ENCODE measurements at places on chromosomes 2 and 18.

DNA sequence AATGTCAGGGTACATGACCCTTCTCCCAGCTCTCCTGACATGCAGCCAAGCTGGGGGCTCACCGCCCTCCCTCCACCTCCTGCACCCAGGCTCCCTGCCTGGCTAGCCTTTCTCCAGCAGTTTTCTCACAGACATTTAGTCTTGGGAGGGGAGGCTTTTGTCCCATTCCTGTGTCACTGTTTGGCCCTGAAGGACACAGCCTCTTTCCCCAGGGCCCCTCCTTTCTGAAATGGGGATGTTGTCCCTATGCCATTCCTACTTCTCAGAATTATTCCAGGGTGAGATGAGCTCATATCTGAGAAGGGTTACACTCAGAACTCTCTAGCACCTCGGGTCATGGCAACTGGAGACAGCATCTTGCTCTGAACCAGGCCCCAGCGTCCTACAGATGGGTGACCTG is 47.3 kb upstream of the MRPL33 start:
- no peak for DNase-seq

DNA sequence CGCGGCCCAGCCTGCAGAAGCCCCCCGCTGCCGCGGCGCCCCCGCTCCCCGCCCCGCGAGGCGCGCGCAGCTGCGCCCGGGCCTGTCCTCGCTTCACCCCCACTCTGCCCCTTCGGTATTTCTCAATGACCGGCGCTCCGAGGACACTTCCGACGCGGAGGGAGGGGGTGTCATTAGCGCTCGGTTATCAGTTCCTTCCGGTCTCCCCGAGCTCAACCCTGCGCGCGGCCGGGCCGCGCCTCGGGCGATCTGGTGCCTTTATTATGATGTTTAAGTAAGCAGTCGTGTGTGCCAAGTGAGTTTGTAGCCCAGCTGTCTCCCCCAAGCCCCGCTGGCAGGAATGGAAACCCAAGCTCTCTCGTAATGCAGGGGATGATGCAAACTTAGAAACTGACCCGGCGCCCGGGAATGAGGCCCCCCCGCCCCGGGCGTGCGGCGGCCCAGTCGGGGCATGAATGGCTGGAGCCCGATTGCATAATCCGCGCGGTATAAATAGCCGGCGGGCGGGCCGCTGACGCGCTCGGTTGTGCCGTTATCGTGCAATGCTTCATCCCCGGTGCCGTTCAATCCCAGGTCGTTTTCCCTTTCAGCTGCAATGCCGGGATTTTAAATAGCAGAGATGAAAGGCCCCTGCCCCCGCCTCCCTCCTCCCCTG is 3.9 kb upstream of the SPRED2 start:
- peak; percentile 9 for DNase-seq

DNA sequence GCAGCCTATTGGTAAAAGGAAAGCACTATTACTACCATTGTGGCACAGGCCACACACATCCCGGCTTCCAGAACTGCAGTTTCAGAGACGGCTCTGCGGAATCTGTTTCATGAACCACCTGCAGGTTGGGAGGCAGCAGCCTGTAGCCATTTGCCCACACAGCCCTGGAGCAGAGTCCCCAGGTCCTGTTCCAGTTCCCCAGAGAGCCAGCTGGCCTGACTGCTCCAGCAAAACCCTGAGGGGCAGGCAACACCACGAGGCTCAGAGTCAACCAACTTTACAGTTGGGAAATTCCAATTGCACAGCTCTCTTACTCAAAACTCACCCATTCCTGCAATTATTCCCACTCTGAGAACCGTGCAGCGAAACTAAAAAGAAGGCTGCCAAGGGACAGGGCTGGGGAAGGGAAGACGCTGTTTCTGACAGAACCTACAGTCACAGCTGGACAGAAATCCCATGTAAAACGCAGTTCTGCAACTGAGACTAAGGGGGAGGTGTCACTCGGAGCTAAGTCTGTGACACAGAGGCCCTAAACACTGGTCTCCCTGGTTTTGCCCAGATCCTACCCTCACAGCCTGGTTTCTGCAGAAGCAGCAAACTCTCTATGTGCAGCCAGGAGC is 219.4 kb downstream of the TMEM163 start:
- no peak for DNase-seq

DNA sequence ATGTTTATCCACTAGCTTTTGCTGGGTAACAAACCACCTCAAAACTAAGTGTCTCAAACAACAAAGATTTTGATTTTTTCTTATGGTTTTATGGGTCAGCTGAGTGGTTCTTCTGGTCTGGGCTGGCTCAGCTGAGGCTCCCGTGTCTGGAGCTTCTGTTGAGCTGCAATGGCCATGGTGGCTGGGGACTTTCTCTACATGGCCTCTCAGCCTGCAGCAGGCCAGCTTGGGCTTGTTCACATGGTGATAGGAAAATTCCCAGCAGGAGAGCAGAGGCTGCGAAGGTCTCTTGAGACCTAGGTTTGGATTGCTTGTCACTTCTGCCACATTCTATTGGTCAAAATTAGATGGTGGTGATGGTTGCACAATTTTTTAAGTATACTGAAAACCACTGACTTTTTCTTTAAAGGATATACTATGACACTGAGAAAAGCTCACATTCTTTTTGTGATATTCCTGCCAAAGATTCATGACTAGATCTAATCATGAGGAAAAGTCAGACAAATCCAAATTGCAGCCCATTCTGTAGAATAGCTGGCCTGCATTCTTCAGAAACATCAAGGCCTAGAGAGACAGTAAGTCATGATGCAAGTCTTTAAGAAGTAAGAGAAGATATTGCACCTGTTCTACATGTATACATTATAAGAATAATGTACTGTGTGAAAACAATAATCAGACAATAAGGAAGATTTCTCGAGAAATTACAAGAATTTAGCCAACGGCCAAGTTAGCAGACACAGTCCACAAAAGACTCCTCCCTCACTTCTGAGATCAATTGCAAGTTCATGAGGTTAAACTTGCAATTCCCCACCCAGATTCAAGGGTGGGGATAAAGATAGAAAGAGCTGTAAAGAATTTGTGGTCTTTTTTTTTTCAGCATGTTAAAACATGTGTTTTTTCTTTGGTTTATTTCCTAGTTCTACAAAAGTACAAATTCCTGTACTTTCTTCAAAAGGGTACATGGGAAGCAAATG is 35.0 kb upstream of the IL1R2 start:
- DNase-seq: no peak

- DNase-seq: no peak
These were observed 335.3 kb upstream of the CHST9 start for GRCh38 chr18:27520401-27520800.

DNA sequence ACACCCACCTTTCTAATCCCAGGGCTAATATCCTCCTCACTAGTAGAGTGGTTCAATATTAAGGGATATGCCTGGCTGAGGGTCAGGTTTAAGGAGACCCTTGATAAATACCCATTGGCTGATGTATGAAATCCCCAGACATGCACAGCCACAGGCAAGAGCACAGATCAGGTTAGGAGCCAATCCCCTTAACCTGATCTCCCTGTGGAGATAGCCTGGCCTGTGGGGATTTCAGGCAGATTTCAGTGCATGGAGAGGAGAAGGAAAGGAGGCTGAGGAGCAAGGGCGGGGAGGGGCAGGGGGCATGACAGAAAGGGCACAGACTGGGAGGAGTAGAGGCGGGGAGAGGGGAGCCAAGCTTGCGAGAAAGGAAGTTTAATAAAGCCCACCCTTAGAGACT is 129.0 kb downstream of the LOXHD1 start:
- no peak for DNase-seq

- no peak for DNase-seq
These were observed 54.4 kb upstream of the FOSL2 start for GRCh38 chr2:28338046-28338817.

DNA sequence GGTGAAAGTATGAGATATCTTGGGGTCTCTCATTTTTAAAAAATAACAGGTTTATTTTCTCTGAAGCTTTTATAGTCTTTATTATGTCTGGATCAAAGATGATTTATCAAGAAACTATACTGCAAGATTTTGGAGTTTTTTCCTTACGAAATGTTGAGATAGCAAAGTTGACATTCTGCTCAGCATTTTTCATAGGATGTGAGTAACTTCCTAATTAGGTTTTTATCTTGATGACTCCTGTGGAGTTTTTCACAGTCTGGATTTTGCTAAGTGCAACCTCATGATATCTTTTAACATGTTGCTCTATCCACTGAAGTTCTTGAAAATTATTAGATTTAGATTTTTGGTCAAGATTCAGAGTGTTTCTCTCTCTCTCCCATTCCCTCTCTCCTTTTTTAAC is 17.8 kb downstream of the TCF7L1 start:
- DNase-seq: no peak

DNA sequence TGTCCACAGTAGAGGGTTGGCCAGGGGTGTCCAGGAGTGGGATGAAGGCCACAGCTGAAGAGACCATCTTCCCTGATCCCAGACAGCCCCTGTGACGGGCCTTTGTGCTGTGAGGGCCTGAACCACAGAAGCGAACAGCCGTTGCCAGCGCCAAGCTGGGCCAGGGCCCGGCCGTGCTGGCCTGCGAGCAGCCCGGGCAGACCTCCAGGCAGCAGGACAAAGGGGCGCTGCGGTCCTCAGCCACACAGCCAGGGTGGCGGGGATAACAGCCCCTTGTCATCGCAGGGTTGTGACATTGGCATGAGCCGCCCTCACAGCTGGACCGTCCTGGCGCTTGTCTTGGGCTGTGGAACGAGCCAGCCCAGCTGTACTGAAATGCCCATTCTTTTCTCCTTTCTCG is 161.1 kb downstream of the FAM210A start:
- DNase-seq: no peak

DNA sequence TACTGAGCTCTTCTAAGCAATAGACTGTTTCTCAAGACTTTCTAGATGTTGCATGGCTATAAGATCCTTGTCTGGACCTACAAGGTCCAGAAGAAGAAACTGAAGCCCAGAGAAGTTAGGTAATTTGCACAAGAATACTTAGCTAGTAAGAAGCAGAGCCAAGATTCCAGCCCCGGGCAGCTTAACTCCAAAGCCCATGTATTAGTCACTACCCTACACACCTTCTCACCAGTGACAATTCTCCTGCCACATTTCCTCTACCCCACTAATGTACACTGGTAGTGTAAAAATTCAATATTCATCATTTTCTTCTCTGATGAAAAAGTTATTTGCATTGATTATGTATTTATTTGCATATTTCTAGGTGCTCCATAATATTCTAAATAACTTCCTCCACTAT is 95.5 kb upstream of the CREB1 start:
- no peak for DNase-seq

DNA sequence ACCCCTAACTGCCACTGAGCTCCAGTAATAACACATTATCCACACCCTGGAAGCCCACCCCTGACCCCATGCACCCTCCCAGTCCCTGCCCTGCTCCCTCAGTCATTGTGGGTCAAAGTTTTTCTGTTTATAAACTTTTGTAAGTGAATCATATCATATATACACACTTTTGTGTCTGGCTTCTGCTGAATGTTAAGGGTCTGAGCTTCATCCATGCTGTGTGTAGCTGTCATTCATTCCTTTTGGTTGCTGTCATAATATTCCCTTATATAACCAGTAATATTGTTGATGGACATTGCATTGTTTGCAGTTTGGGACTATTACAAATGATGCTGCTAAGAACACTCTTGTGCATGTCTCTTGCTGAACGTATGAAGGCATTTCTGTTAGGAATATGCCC is 14.5 kb downstream of the CNNM4 start:
- DNase-seq: no peak

DNA sequence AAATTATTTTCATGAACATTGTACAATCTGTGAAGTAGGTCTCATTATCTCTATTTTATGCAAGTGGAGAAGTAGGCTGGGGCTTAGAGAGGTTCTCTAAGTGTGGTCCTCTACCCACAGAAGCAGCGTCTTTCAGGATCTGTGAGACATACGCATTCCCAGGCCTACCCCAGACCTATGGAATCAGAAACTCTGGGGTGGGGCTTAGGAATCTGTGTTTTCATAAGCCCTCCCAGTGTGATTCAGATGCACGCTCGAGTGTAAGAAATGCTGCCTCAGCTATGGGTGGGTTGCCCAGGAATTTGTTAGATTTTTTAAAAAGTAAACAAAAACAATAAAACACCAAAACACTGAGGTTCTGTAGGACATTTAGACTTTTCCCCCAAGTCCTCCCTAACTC is 14.8 kb upstream of the ZAP70 start:
- no peak for DNase-seq

GRCh38 chr2:130916438-130916705 is 79.7 kb downstream of the ARHGEF4 start:
- DNase-seq: no peak

GRCh38 chr18:61765097-61765496 is 127.7 kb downstream of the RNF152 start:
- DNase-seq: no peak

DNA sequence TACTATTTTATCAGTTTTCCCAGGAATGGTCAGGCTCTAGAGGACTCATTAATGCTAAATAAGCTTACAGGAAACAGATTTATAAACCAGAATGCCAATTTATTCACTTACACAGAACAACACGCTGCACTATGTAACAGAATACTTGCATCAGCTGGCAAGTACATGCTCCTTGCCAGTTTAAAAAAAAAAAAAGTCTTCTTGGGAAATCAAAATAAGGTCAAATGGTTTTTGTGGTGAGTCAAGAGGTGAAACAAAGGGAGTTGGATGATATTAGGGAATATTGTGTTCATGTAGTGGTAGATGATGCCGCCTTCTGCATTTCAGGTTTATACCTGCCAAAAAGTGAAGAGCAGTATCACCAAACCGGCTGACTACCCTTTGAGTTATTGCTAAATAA is 1322.1 kb upstream of the ZEB2 start:
- no peak for DNase-seq

DNA sequence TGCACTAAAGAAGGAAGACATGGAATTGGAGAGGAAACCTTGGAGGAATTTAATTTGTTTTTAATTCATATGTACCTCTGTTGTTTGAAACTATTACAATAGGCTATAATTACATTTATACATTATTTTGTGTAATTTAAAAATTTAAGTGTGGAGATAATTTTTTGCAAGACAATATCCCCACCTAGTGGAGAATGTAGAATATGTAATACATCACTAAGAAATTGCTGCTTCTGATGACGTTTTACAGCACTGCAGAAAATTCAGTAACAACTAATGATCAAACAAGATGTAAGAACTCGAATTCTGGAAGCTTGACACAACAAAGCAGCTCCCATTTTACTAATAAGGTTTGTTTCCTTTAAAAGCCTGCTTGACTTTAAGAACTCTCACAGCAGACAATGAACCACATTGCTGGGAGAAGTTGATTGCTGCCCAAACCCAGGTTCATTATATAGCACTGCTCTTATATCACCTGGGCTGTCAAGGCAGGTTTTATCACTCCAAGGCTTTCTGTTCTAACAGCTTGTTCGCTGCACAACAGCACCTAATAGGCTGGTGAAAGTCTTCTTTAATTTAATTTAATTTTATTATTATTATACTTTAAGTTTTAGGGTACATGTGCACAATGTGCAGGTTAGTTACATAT is 53.4 kb downstream of the THADA start:
- no peak for DNase-seq

Data from activated CD4-positive, alpha-beta T cell treated with anti-CD3 and anti-CD28 coated beads for 4 hours (primary cell).